ENCODE measurements at places on chromosomes 16 and 17.

- DNase-seq = no peak
Observed at GRCh38 chr17:77434136-77435114, 293.7 kb downstream of the SEC14L1 start.

- no peak for DNase-seq
Observed at GRCh38 chr16:54933281-54934011, 2.8 kb downstream of the IRX5 start.

DNA sequence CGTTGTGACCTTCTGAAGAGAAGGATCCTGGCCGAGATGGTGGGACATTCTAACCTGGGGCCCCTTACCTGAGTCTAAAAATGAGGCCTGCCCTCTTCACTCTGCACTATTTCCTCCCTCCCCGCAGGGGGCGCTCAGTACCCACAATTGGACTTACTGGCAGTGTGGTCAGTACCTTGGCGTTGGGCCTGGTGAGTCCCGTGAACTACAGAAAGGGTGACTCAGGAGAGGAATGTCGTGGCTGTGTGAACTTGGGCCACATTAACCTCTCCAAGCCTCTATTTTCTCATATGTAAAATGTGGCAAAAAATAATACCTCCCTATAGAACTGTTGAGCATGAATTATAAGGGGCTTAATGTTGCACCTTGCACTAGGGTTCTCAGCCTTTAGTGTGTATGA lies 3.9 kb downstream of the RSAD1 start:
- peak; percentile 68 for DNase-seq

DNA sequence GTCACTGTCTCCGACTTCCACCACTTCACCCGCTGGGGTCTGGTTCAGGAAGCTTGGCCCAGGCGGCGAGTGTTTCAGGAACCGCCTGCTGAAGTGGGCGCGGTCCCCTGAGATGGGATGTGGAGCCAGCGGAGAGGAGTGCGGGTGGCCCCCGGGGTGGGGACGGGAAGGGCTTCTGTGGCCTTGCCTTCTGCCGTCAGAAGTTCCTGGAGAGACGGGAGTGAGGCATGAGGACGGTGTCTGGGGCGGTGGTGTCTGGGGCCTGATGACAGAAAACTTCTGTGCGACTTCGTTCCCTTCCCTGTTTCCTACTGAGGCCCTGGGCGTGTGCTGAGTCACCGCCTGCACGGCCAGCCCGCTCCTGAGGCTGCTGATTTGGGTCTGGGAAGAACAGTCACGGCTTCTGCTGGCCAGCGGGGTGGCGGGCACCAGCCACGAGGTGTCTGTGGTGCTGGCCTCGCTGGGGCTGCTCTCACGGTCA lies 12.3 kb upstream of the NLRC3 start:
- no peak for DNase-seq

DNA sequence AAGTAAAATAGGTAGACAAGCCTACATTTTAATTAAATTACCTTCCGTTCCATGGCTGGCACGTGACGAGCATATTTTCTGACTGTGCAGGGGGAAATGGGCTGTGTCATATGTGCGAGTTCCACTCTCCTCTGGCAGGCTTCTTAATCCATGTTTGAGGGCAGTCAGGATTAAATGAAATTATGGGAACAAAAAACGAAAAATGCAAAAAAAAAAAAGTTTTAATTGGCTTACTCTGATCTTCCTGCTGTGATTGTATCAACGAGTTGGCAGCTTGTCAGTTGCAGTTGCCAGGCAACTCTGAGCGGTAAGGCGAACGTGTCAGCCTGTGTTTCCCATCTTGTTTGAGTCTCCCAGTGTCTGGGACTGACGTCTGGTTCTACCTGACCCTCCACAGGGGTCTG lies 302.9 kb upstream of the XYLT1 start:
- DNase-seq = no peak

GRCh38 chr16:27251541-27252205 lies 16.9 kb downstream of the NSMCE1 start:
- no peak for DNase-seq

GRCh38 chr16:56861092-56861610 lies 3.9 kb upstream of the SLC12A3 start:
- DNase-seq = no peak

DNA sequence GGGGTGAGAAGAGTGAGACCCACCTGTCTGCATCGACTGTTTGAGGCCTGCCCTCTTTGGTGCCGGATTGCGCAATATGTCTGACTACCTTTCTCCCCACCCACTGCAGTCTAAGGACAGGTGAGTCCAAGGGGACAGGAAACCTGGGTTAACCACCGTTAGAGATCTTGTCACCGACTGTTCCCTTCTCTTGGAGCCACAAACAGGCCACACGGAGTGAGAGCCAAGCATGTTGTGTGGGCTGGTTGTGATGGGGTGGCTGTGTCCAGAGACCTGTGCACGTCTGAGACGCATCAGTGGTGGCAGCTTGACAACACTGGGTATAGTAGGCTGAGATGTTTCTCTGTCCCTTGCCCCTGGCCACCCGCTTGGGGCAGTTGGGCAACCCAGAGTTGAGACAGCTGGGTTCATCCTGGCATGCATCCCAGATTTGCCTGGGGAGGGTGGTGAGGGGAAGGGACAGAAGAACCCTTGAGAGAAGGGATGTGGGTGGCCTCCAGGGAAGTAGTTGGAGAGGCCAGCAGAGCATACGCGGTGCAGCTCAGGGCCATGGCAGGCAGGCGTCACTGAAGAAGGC lies 21.4 kb downstream of the MPRIP start:
- no peak for DNase-seq

DNA sequence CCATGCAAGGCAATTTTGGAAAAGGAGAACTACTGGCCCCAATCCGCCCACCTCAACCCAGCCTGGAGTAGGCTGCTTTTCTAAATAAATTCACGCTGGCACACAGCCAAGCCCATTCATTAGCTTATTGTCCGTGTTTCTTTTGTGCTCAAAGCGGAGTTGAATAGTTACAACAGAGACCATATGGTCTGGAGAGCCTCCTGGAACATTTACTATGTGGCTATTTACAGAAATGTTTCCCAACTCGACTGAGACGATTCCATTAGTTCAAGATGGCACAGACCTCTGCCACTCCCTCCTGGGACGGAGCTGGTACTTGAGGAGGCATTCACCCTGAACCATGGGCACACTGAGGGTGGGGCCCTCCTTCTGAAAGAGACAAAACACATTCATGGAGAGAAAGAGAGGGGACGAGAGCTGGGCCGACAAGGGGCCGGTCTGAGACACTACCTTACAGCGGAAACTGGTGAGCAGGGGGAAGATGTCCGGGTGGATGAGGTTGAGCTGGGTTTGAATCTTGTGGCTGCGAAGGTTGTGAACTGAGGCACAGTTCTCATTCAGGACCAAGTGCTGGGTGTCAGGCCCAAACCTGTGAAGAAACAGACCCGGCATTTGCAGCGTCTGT lies 15.7 kb downstream of the ELAC2 start:
- DNase-seq = no peak

DNA sequence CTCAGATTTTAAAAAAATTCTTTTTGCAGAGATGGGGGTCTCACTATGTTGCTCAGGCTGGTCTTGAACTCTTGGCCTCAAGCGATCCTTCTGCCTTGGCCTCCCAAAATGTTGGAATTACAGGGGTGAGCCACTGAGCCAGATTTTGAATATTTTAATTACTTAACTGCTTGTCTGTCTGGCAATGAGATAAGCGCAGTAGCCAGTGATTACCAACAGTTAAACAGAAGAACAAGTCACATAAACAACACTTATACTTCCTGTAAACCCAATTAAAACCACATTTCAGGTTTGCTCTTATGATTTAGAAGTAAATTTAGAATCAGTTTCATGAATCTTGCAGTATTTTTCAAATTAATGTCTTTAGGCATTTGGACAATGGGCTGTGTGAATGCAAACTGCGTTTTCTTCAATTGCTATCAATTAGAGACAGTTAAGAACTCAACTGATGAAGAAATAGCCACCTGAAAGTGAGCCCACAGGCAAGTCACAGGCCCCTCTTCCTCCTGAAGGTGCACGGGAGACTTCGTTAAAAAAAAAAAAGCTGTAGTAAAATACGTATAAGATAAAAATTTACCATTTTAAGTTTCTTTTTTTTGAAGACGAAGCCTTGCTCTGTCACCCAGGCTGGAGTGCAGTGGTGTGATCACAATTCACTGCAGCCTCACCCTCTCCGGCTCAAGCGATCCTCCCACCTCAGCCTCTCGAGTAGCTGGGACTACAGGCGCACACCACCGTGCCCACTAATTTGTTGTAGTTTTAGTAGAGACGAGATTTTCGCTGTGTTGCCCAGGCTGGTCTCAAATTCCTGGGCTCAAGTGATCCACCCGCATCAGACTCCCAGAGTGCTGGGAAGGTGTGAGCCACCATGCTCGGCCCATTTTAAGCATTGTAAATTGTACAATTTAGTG lies 73.0 kb downstream of the PITPNC1 start:
- peak; percentile 25 for DNase-seq

- no peak for DNase-seq
Observed at GRCh38 chr17:14833201-14833785, 431.8 kb downstream of the PMP22 start.

GRCh38 chr16:14487579-14487978 lies 142.5 kb downstream of the PARN start:
- no peak for DNase-seq

DNA sequence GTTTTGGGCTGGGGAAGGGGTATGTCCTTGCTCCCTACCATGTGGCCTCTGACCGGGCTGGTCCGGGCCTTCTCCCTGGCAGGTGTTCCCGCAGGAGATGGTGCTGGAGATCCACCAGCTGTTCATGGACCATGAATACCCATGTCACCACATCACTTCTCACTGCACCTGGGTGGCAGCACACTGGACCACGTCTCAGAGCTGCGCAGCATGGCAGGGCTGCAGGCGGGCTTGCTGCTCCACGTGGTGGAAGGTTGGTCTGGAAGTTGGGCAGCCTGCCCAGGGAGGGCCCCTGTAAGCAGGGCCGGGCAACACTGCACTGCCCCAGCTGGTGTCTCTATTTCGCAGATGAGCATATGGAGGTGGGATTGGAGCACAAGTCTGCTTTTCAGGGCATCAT lies 169.5 kb upstream of the ZNF267 start:
- DNase-seq = no peak

DNA sequence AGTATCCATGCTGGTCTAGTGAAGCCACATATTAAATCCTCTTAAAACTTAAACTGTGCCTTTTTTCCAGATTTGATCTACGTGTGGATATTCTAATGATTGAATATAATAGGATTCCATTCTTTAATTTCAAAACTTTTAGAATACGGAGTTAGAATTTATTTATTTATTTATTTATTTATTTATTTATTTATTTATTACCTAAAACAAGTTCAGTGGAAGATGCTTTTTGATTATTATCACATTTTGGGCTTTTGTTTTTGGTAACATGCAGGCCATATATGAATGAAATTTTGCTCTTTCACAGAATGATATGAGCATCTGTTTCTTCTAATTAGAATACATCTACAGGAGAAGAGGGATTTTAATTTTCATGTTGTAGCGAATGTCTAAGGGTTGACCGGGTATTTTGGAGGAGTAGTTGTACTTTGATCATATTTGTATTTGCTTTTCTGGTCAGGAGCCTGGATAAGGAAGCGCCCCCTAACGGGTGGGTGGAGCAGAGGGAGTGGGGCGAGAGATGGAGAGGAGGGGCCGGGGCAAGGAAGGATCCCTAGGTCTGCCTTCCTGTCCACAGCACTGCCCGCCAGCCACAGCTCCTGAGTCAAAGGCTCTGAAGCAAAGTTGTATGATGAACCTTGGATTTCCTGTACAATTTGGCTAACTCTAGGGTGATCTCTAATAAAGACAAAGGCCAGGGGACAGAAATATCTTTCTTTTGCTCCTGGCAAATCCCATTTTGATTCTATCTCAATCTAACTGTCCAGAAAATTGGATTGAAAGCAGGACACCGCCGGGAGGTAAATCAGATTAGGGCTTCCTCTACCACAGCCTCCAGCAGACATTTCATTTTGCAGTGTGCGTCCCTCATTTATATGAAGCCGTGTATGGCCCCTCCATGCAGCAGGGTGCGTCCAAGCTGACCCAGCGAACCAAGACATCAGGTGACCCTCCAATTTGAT lies 149.1 kb downstream of the PRKCA start:
- no peak for DNase-seq

DNA sequence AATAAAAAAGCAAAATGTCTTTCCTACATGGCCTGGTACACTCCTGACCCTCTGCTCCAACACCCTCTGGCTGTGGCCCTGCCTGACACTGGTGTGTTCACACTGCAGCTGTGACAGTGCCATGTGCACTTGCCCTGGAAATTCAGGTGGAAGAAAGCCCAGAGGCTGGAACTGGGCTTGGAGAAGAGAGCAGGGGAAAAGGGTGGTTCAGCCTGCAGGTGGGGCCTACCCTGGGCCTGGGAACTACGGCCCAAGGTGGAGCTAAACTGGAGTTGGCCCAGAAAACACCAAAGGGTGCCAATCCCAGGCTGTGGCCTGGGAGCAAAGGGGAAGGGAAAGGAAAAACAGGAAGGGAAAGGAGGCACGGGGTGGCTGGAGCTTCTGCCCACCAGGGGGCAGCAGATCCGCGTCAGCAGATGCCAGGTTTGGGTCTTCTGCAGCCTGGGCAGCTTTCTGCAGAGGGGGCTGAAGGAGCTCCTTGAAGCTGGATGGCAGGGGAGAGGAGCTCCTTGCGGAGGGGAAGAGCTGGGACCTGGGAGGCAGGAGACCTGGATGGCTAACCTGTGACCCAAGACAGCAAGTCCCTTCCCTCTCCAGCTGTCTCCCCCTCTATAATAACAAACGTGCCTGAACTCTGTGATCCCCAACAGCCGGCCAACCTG lies 15.4 kb upstream of the CTCF start:
- peak; percentile 79 for DNase-seq

- DNase-seq = no peak
Observed at GRCh38 chr17:53749178-53749577, 73.5 kb upstream of the KIF2B start.

- no peak for DNase-seq
Observed at GRCh38 chr16:20359997-20360396, 7.5 kb upstream of the UMOD start.

GRCh38 chr16:52976539-52977167 lies 76.0 kb downstream of the CHD9NB start:
- DNase-seq = no peak

DNA sequence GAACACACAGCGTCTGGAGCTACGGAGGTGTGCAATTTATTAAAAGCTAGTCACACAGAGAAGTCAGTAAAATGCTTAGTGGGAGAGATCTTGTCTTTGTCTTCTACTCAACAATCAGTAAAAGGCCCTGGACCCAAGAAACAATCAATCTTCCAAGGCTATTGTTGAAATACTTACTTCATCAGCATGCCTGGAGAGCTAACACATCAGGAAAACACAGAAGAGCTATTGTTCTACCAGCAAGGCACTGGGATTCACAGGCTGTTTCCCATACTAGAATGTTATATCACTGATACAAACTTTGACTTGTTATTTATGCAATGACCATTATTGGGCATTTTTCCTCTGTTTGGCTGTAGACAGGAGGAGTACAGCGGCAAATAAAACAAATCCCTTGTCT lies 247.8 kb upstream of the ERCC4 start:
- no peak for DNase-seq

DNA sequence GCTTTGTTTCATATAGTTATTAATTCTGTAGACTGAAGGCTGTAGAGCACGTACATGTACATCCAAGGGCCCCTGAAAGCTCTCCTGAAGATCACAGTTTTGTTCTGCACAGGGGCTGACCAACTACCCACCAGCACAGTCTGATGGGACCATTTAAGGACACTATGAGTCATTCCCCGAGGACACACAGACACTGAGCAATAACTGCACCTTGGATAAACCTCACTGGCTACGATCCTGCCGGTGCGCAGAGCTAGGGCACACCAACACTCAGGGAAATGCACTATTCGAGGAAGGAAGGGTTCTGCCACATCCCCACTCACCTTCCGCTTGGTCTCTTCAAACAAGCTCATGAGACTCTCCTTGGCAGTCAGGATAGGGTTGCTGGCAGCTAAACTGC lies 20.3 kb downstream of the SMG6 start:
- no peak for DNase-seq

- no peak for DNase-seq
Observed at GRCh38 chr16:46850619-46851555, 19.9 kb upstream of the C16orf87 start.

Data from activated T-cell treated with anti-CD3 and anti-CD28 coated beads, Interleukin-2, amount 50 U/mL, for 1 hour (primary cell).